ENCODE measurements at places on chromosomes 2 and 18. TPM values are rescaled to one million over a fixed set of nuclear protein-coding genes. Genes with fewer than 3 reads are reported as not detected.
A peak's percentile ranks its signal among the peaks of the same experiment; 100 is the strongest.

The AMER3 gene
- total RNA-seq = 0.58 TPM

The ANKRD23 gene
- 2.3 TPM for total RNA-seq

- H3K27me3 ChIP-seq = no peaks in the 10 kb centered on the region
- peak; percentile 21 for DNase-seq
- H3K27ac ChIP-seq = peak overlapping the region; percentile 85
- H3K4me3 ChIP-seq = no peak overlapping the region
Measured at GRCh38 chr18:3016585-3017297, 3.8 kb upstream of the LPIN2 start.

GRCh38 chr2:166451468-166451867 lies 42.6 kb downstream of the SCN7A start:
- no peak overlapping the region for H3K4me3 ChIP-seq
- no peak overlapping the region for H3K27ac ChIP-seq
- H3K27me3 ChIP-seq = no peaks in the 10 kb centered on the region

GRCh38 chr2:61645911-61646310 lies 107.8 kb upstream of the XPO1 start:
- no peak for DNase-seq
- H3K4me1 ChIP-seq = no peaks in the 10 kb centered on the region
- H3K36me3 ChIP-seq = no peaks in the 10 kb centered on the region

- H3K36me3 ChIP-seq = no peaks in the 10 kb centered on the region
- no peaks in the 10 kb centered on the region for H3K27me3 ChIP-seq
- H3K4me3 ChIP-seq = no peak overlapping the region
- H3K27ac ChIP-seq = no peak overlapping the region
- DNase-seq = no peak
Measured at GRCh38 chr2:33256162-33256755, 220.2 kb upstream of the RASGRP3 start.

DNA sequence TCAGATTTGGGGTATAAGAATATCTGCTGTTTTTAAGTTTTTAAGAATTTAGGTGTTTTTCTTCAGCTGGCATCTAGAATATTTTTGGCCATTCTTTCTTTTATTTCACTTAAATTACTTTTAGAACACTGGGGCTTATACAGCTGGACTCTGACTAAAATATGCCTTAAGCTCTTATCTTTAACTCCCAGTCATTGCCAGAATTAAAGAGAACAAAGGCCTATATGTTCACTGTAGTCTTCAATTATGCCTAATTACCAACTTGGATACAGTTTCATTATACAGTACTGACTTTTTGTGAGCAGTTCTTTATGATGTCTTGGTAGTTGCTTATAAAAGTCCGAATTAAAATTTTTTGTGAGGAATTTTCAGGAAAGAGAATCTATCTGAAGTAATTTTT lies 192.8 kb downstream of the ZNF407 start:
- no peak overlapping the region for H3K4me3 ChIP-seq
- no peaks in the 10 kb centered on the region for H3K4me1 ChIP-seq
- no peaks in the 10 kb centered on the region for H3K36me3 ChIP-seq

DNA sequence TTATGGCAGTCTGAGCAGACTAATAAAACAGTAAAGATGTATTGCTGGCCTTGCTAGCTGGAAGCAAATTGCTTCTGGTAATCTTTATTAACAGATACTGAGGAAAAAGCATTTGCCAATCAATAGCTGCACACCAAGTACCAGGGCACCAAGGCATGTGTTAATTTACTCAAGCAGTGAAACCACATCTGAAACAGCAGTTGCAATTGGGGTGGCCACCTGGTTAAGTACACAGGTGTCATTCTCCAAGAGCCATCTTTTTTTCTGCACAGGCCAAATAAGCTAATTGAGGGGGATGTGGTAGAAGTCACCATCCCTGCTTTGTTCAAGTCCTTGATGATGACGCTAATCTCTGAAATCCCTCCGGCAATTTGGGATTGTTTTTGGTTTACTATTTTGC lies 8.6 kb upstream of the SEH1L start:
- no peaks in the 10 kb centered on the region for H3K27me3 ChIP-seq
- no peak overlapping the region for H3K4me3 ChIP-seq
- no peak overlapping the region for H3K27ac ChIP-seq

DNA sequence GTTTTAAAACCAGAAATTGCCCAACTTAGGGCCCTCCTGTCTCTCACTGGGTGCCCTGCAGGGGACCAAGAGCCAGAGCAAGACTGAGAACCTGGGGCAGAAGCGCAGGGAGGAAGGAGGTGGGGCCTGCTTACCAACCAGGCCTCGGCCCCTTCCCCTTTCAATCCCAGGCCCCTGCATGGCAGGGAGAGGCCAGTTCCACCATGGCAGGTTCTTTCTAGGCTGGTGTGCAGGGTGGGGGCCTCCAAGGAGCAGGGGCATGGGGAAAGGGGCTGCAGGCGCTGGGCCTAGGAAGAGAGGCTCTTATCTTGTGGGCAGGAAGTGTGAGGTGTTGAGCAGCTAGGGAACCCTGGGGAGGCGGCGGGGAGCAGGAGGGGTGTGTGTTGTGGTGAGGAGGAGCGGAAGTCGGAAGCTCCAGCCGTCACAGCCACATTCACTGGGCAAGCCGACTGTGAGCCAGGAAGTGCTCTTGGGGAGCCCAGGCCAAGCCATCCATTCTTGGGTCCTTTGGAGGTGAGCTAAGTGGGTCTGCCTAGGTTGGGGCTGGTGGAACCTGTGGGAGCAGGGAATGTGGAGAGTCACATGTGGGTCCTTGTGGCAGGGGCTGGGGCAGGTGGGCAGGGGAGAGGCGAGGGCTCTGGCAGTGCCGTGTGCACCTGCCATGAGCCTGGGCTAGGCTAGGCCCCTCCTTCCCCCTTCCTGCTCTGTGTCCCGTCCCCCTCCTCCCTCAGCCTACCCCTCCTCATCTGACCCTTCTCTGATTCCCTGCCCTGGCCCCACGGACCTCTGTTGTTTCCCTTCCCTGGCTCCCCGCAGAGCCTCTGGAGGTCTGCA lies at the start of gene PSD4:
Gene PSD4, plus strand, starts transcription at position 430 of the 834 bp plus-strand sequence. CDS start 8,486 bp downstream, outside the sequence.
- DNase-seq = peak; percentile 59
- H3K4me1 ChIP-seq = peaks cover 4% of the 10 kb centered on the region
- H3K27ac ChIP-seq = peak within 1 kb of the TSS; percentile 7
- no peaks in the 10 kb centered on the region for H3K36me3 ChIP-seq

GRCh38 chr2:237879058-237879430 lies 19.6 kb downstream of the RAMP1 start:
- H3K27me3 ChIP-seq = no peaks in the 10 kb centered on the region
- H3K4me1 ChIP-seq = peaks cover 41% of the 10 kb centered on the region
- no peak overlapping the region for H3K27ac ChIP-seq
- no peak overlapping the region for H3K4me3 ChIP-seq
- no peak for DNase-seq

DNA sequence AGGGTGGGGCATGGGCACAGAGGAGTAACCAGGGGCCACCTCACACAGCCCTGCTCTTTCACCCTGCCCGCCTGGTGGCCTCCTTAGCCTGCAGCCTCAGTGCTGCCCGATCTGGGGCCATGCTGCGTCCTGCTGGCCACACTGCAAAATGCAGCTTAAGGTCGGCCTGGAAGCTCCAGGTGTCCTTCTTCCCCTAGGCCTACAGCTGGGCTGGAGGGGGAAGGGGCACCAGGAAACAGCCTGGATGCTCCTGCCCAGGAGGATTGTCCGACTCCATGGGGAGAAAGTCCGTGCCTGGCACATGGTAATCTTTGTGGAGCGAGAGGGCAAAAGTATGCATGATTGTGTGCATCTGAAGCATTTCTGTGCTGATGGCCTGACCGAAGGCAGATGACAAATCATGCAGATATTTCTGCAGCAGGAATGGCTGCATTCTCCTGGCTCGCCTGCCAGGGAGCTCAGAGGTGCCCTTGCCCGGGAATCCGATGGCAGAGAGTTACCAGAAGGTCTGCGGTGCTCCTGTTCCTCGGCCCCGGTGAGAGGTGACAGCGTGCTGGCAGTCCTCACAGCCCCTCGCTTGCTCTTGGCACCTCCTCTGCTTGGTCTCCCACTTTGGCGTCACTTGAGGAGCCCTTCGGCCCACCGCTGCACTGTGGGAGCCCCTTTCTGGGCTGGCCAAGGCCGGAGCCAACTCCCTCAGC lies 12.8 kb upstream of the ALPP start:
- H3K36me3 ChIP-seq = no peaks in the 10 kb centered on the region
- peaks cover 16% of the 10 kb centered on the region for H3K27me3 ChIP-seq
- H3K4me1 ChIP-seq = no peaks in the 10 kb centered on the region
- H3K27ac ChIP-seq = no peak overlapping the region
- no peak for DNase-seq

DNA sequence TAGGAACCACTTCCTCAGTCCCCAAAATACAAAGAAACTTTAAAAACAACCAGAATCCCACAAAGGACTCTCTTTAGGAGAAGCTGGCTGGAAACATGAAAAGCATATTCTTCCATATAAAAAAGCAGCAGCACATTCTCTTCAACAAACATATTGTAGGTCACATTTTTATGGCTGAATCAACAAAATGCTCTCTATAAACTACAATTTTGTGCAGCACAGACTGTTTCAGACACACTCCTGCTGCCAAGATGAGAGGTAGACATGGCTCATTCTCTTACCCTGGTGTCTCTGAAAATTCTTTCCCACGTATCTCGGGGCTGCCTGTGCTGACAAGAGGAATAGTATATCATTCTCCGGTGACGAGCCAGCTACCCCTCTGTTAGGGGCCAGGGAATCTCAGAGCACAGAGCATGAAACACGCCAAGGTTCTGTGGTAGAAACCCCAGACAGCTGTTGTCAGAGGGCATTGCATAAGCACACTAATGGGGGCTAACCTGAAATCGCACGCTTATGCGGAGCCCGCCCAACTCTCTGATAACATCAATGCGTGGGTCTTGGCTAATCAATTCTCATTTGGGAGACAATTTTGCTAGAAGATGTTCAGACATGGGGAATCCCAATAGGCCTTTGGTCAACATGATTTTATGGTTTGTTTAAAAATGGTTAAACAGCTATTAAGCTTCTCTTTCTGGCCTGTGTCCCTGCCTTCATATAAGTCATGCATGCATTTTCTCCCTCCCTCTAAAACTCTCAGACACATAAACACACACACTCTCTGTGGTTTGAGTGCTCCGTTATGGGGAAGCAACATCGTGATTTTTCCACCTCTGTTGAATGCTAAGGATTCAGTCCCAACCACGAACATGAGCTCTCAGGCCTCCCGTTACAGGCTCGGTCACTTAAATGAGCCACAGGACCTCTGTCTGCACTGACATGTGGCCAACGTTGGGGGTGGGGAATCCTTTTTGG lies 177.5 kb downstream of the INO80D start:
- no peak overlapping the region for H3K4me3 ChIP-seq
- H3K27me3 ChIP-seq = no peaks in the 10 kb centered on the region
- no peaks in the 10 kb centered on the region for H3K4me1 ChIP-seq
- no peaks in the 10 kb centered on the region for H3K36me3 ChIP-seq

DNA sequence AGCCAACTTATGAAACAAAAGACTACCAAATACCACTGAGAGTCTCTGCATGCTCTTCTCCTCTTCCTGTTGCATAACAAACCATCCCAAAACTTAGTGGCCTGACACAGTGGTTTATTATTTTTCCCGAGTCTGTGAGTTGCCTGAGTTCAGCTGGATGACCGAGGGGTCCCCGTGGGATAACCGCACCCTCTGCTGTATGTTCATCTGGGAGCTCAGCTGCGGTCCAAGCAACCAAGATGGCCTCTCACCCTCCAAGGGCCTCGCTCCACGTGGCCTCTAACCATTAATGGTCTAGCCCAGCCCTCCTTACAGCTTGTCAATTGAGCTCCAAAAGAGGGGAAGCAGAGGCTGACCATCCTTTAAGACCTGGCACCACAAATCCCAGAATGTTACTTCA lies 17.1 kb downstream of the ITM2C start:
- H3K4me3 ChIP-seq = no peak overlapping the region
- no peaks in the 10 kb centered on the region for H3K4me1 ChIP-seq
- DNase-seq = no peak
- no peaks in the 10 kb centered on the region for H3K27me3 ChIP-seq
- H3K36me3 ChIP-seq = peaks cover 28% of the 10 kb centered on the region
- no peak overlapping the region for H3K27ac ChIP-seq

- H3K27me3 ChIP-seq = peaks cover 12% of the 10 kb centered on the region
- H3K4me1 ChIP-seq = no peaks in the 10 kb centered on the region
- H3K27ac ChIP-seq = no peak overlapping the region
- no peak for DNase-seq
Measured at GRCh38 chr2:218137514-218137913, 11.7 kb downstream of the CXCR2 start.

DNA sequence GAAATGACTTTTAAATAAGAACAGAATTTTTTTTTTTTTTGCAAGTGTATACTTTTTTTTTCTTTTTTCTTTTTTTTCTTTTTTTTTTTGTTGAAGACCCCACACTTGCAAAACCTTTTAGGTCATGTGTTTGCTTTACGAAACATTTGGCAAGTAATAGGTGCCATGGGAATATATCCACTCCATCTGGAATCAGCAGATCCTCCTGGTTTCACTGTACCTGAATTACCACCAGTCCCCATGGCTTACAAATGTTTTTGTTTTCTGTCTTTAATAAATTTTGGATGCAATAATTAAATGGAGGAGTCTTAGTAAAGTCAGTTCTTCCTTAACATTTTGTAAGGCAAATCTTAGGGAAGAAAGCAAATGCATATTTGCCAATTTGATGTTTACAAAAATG lies 559.7 kb upstream of the ZEB2 start:
- H3K4me1 ChIP-seq = no peaks in the 10 kb centered on the region
- H3K27ac ChIP-seq = no peak overlapping the region
- DNase-seq = no peak
- H3K36me3 ChIP-seq = no peaks in the 10 kb centered on the region
- H3K4me3 ChIP-seq = no peak overlapping the region

GRCh38 chr2:177429688-177430325 lies 37.2 kb downstream of the AGPS start:
- H3K4me1 ChIP-seq = no peaks in the 10 kb centered on the region
- H3K4me3 ChIP-seq = no peak overlapping the region
- H3K27ac ChIP-seq = no peak overlapping the region
- peaks cover 10% of the 10 kb centered on the region for H3K36me3 ChIP-seq

DNA sequence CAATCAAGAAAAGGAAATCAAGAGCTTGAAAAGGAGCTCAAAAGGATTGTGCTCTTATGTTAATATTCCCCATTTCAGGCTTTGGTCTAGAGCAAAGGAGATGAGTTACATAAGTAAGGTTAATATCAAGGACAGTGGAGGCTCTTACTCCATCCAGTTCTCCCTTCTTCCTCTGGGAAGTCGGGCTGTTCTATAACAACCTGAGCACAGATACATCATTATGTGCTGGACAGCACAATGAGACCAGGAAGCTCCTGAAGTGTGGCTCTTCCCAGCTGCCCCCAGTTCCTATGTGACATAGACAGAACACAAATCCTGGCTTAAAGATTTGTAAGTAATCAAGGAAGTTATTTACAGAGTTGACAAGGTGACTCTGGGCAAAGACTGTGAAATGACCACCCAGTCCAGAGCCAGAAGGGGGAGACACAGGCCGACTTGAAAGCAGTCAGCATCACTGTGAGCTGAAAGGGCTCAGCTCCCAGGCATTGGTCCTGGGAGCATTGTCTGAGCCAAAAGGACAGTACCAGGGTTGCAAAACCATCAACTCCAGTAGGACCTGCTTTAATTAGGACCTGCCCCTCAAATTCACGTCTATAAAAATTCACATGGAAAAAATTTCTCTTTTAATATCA lies 917.6 kb upstream of the ACVR2A start:
- peak; percentile 34 for DNase-seq
- H3K4me1 ChIP-seq = no peaks in the 10 kb centered on the region
- H3K27ac ChIP-seq = no peak overlapping the region
- H3K36me3 ChIP-seq = no peaks in the 10 kb centered on the region
- H3K27me3 ChIP-seq = no peaks in the 10 kb centered on the region

Data from stomach (tissue), 19 donors.